ENCODE measurements at places on chromosomes 11 and 22. TPM values are rescaled to one million over a fixed set of nuclear protein-coding genes. Genes with fewer than 3 reads are reported as not detected.

Gene PNPLA5
- total RNA-seq: not detected

Gene ART1
- not detected for total RNA-seq

Gene SLC22A9
- total RNA-seq: not detected

Gene NCAM1
- total RNA-seq: 3.5 TPM

Gene APOL5
- total RNA-seq: not detected

Gene LARGE2
- not detected for total RNA-seq

All from mammary microvascular endothelial cell (primary cell).